ENCODE measurements at places on chromosomes 12 and 14.

GRCh38 chr14:100606687-100607610, 19.7 kb upstream of the BEGAIN start:
- DNase-seq = no peak

- peak; percentile 81 for DNase-seq
Measured at GRCh38 chr12:57845478-57846284, 848 bp downstream of the CTDSP2 start.

- no peak for DNase-seq
Measured at GRCh38 chr12:30652034-30652696, 43.5 kb downstream of the IPO8 start.

- DNase-seq = peak; percentile 86
Measured at GRCh38 chr12:47085815-47086252, 6.1 kb upstream of the AMIGO2 start.

GRCh38 chr12:67222302-67222701, 46.9 kb upstream of the CAND1 start:
- DNase-seq = no peak

- DNase-seq = no peak
Measured at GRCh38 chr14:70193396-70193795, 4.6 kb upstream of the SLC8A3 start.

DNA sequence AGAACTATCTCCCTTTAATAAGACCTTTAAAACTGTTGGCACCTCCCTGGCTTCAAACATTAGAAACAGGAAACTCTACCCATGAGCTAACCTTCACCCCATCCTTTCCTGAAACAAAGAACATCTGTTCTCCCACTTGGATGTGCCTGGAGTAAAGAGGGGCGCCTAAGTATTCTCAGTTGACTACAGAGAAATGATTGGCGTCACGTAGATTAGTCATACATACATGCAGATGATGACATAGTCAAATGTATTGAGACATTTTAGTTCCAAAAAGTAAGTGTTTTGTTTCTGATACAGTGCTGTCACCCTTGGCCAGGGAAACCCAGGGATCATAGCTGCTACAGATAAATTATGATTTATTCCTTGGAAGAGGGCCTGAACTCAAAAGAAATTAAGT, 260.0 kb upstream of the PLEKHG7 start:
- DNase-seq = no peak

GRCh38 chr14:104819361-104819781, 18.5 kb downstream of the ZBTB42 start:
- DNase-seq = no peak

GRCh38 chr12:124218243-124218560, 76.7 kb upstream of the RFLNA start:
- no peak for DNase-seq

GRCh38 chr14:105015242-105015641, 5.6 kb downstream of the CDCA4 start:
- no peak for DNase-seq

- no peak for DNase-seq
Measured at GRCh38 chr12:8455271-8455670, 491 bp upstream of the CLEC6A start.

DNA sequence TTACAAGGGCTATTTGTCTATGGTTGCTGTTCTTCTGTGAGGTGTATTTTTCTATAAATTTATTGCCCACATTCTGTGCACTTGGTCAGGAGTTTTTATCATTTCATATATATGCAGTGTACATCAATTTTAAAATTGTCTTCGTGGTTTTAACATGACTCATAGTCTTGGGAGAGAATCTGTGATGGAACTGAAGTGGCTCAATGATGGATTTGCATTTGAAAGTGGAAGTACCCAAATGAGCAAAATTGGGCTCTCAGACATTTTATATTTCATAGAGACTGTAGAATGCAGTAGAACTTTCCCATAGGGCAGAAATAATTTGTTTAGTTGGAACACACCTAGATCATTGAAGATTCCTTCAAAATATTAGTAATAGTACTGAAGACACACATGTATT, 1.9 kb upstream of the SCFD1 start:
- no peak for DNase-seq

DNA sequence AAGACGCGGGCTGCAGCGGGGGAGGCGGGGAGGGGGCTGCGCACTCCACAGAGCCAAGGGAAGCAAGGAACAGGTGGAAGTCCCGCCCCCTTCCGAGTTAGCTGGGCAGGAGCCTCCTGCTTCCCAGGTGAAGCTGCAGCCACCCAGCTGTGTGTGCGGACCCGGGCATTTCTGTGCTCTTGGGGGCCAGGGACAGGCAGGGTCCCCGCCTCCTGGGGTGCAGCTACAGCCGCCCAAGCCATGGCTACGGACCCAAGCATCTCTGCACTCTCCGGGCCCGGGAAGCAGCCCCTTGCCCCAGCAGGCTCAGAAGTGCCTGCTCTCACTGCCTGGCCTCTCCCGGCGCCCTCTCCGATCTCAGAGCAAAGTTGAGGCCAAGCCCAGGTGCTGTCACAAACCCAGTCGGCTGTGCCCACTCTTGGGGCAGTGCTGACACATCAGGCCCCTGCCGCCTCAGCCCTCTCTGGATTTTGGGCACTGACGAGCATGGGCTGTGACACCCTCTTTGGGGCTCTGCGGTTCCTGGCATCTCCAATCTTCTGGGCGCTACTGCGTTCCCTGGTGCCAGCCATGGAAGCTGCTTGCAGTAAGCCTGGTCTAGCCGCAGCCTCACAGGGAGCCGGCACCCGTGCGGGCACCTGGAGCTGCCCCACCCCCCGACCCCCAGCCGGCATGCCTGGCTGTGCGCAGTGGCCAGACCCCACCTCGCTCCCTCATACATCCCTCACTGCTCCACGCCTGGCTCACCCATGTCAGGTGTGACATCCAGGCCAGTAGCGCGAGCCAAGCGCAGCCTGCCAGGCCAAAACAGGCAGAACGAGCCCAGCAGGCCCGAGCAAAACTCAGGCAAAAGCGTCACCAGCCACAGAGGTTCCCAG, 8.5 kb upstream of the MGAT4C start:
- peak; percentile 86 for DNase-seq

DNA sequence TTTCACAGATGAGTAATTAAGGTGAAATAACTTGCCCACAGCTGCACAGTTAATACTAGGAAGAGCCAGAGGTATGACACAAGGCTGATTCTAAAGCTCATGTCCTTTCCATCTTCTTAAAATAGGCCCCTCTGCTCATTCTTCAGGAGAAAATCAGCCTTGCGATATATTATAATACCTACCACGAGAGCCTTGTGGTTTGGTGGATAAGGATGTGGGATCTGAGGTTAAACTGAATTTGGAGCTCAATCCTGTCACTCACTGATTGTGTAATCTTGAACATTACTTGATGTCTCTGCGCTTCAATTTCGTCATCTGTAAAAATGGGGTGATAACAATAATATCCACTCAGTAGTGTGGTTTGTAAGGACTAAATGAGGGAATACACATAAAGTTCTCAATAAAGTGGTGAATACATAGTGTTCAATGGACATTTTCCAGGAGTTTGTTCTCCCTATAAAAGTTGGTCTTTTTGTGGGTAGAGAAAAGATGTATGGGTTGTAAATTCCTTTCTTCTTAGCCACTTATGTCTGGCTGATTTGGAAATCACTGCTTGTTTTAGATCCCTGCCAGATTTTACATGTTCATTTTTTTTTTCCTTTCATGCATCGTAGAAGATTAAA, 25.1 kb upstream of the ATP2B1 start:
- DNase-seq = no peak

DNA sequence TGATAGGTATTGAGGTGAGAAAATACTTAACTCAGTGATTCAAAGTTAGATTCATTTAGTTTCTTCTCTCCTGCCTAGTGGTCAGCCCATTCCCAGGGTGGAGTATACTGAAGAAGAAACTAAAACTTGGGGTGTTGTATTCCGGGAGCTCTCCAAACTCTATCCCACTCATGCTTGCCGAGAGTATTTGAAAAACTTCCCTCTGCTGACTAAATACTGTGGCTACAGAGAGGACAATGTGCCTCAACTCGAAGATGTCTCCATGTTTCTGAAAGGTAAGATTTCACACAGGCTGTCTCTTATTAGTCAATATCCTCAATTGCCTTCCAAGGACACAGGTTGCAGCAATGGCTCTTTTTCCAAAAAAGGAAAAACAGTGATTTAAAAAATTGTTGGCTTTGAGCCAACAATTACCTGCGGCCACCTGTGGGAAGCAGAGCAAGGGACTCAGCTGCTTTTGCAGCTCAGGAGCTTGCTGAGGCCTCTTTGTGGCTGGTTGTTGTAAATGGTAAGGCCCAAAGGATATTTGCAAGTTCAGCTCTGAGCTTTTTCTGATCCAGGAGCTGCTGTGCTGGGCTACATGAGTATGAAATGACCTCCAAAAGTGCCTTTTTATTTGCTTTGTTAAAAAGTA, 33.9 kb downstream of the TPH2 start:
- DNase-seq = peak; percentile 35

DNA sequence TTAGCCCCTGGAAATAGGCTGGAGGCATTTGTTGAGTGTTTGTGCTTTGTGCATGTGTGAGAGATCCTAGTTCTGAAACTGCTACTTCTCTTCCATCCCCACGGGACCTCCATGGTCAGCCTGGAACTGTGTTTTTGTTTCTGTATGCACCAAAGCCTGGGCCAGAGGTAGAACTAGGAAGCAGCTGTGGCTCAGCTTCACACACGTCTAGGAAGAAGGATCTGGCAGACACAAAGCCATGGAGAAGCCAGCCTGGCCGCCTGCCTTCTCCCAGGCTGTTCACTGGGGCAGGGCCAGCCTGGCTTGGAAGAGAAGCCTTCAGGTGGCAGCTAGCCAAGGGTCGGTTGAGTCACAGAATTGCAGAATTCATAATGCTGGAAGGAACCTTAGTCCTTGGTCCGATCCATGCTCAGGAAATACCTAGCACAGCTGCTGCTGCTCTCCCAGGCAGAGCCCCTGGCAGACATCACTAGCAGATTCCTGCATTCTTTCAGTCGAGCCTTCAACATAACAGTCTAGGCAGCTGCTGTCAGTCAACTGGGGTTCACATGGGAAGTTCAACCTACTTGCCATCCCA, 27.0 kb downstream of the RIN3 start:
- no peak for DNase-seq

- DNase-seq = no peak
Measured at GRCh38 chr14:53035336-53036210, 84.7 kb upstream of the FERMT2 start.

GRCh38 chr12:108180255-108181094, 51.4 kb downstream of the WSCD2 start:
- no peak for DNase-seq

DNA sequence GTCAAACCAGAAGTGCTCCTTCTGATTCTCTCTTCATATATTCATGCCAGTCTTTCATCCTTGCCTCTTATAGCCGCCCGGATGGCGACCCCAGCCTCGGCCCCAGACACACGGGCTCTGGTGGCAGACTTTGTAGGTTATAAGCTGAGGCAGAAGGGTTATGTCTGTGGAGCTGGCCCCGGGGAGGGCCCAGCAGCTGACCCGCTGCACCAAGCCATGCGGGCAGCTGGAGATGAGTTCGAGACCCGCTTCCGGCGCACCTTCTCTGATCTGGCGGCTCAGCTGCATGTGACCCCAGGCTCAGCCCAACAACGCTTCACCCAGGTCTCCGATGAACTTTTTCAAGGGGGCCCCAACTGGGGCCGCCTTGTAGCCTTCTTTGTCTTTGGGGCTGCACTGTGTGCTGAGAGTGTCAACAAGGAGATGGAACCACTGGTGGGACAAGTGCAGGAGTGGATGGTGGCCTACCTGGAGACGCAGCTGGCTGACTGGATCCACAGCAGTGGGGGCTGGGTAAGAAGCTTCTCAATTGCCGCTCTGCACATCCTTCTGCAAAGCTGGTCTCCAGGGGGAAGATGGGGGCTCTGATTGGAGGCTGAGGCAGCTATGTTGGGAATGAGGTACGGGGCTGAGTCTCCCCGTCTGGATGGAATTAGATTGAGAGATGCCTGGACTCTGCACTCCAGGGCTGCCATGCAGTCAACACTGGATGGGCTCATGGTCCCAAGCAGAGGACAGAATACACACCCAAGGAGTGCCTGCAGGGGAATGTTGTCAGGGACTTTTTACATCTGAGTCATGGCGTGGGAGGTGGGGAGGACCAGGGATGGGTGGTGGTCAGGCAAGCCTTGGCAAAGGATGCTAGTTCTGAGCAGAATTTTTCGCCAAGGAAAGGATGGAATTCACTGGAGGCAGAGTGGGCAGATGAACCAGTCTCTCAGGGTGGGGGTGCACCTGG, 1.3 kb downstream of the BCL2L2 start:
- no peak for DNase-seq

- DNase-seq = peak; percentile 81
Measured at GRCh38 chr12:57242691-57243454, 8.1 kb downstream of the STAC3 start.

DNA sequence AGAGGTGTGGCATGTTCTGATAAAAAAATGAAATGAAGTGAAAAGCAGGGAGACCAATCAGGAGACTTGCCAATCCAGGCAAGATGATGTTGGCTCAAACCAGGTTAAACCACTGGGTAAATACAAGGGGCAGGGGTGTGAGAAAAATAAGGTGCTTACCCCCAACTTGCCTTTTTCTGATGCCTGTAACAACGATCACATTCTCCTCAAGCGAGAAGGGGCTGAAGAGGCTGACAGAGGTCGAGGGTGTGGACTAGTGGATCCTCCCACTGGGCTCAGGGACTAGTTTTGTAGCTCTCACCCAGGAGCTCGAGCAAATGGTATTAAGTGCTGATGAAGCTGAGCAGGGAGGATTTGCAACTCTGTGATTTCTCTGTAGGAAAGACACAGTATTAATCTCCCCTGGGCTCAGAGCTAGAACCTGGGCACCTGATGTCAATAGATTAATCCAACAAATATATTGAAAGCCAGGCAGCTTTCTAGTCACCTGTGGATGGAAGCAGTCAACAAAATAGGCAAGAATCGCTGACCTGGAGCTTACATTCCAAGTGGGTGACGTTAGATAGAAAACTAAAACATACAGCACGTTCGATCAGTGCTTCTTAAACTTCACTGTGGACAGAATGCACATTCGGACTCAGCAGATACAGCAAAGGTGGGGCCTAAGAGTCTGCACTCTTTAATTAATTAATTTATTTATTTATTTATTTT, 15.2 kb upstream of the EAPP start:
- DNase-seq = no peak

GRCh38 chr14:54002653-54003052, 46.0 kb upstream of the BMP4 start:
- DNase-seq = peak; percentile 19

DNA sequence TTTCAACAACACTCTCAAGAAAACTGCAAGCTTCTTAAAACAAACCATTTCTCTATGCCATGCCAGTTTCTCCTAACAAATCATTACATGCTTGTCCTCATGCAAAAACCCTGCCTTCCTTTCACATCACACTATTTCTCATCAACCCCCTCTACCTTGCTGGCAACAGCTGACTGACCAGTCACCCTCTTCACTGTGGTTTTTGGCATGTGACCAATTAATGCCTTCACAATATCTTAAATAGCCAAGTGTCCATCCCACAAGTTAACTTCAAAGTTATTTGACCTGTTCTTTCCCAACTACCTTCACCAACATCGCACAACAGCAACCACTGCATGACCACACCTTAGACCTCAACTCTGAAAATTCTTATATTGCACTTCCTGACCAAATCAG, 159.6 kb downstream of the CEP128 start:
- DNase-seq = no peak

GRCh38 chr14:94775871-94776210, 5.9 kb upstream of the GSC start:
- DNase-seq = no peak
